ENCODE measurements at places on chromosomes 4 and X. TPM values are rescaled to one million over a fixed set of nuclear protein-coding genes. Genes with fewer than 3 reads are reported as not detected.

Gene F11
- total RNA-seq = not detected

Gene GSX2
- total RNA-seq = not detected

Gene SPANXA2
- total RNA-seq = not detected

Gene HSFX2
- 0.30 TPM for total RNA-seq
